Activated CD4-positive, alpha-beta T cell treated with anti-CD3 and anti-CD28 coated beads, Interleukin-2, amount 10 ng/mL, durations not matched to agents 7 days and 5 days (primary cell): ENCODE measurements at places on chromosomes 13 and 19. TPM values are rescaled to one million over a fixed set of nuclear protein-coding genes. Genes with fewer than 3 reads are reported as not detected.

DNA sequence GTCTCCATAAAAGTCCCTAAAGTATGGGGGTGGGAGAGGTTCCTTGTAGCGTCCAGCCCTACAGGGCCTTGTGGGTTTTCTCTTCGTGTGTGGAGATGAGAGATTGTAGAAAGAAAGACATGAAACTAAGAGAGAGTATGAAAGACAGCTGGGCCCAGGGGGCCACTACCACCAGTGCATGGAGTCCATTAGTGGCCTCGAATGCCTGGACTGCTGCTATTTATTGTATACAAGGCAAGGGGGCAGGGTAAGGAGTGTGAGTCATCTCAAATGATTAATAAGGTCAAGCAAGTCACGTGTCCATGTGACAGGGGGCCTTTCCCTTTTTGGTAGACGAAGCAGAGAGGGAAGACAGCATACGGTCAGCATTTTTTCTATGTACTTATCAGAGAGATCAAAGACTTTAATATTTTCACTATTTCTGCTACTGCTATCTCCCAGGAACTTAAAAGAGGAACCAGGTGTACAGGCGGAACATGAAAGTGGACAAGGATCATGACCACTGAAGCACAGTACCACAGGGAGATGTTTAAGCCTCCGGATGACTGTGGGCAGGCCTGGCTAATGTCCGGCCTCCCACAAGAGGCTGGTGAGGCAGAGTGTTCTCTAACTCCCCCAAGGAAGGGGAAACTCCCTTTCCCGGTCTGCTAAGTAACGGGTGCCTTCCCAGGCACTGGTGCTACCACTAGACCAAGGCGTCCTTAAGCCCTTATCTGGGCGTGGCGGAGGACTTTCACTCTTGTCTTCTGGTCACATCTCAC lies 25.5 kb downstream of the FGF21 start:
- DNase-seq: no peak

DNA sequence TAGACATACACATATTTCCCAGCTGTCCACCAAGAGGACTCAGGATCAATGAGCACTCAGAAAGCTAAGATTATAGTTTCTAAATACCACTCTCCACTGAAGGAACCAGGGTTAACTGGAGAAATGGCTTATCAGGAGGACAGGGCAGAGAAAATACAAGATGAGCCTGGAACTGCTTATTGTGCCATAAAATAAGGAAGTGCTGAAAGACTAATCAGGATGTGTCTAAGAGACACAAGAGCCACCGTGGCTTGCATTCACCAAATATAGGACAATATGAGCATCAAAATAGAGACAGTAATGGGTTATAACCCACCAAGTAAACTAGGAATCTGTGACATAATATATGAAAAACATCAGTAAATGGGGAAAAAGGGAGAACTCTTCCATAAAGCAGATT lies 32.8 kb downstream of the KLF12 start:
- DNase-seq: no peak

The STOML3 gene
- not detected for total RNA-seq

DNA sequence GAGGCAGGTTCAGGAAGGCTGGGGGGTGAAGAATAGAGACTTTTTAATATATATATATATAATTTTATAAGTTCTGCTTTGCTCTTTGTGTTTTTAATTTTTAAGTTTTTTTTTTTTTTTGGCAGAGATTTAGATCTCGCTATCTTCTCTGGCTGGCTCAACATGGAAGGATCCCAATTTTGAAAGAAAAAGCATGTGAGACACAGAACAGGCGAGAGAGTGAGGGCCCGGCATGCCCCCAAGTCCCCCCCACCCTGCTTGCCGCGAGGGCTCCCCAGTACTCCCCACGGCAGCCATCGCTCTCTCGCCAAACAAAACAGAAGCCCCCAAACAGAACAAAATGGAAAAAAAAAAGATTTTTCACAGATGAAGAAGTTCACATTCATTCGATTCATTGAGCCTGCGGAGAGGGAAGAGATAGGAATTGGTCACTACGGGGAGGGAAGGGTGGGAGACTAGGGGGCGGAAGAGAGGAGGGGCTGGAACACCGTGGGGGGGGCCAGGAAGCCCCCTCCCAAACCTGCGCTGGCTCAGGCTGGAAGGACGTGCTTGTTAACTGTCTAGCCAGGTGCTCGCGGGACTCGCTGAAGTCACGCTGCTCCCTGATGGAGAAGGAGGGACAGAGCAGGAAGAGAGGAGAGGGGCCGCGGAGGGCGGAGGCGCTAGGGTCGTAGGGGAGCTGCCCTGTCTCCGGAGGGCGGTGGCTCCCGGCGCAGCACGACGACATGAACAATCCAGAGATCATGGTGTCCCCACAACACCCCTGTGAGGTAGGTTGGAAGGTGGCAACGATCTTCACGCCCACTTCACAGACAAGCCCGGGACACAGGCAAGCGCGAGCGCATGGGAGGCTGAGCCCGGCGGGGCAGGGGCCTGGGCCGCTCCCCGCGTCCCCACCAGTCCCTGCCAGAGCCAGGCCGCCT lies 10.6 kb downstream of the KHSRP start:
- DNase-seq: no peak
